ENCODE measurements at places on chromosomes 12 and 14. TPM values are rescaled to one million over a fixed set of nuclear protein-coding genes. Genes with fewer than 3 reads are reported as not detected.
A peak's percentile ranks its signal among the peaks of the same experiment; 100 is the strongest.

CLEC7A gene
- 2.8 TPM for total RNA-seq

RAPGEF3 gene
- total RNA-seq: 4.9 TPM

SLC10A1 gene
- not detected for total RNA-seq

DNA sequence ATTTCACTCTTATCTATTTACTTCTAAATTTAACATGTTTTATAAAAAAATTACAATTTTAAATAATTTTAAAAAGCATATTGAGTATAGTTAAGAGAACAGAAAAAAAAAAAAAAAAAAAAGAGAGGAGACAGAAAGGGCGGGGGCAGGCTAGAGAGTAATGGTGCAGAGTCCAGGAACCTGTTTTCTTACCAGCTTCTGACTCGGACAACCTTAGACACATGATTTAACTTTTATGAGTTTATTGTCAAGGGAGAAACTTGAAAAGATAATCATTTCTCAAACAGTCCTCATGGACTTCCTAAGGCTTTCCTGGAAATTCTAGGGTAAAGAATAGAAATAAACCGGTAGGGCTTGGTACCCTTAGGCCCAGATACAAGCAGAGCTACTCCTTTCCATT lies 84.3 kb downstream of the RPS6KA5 start:
- DNase-seq: no peak
- no peaks in the 10 kb centered on the region for H3K27me3 ChIP-seq
- H3K4me1 ChIP-seq: peaks cover 8% of the 10 kb centered on the region
- H3K27ac ChIP-seq: peak overlapping the region; percentile 24
- no peak overlapping the region for H3K4me3 ChIP-seq

DNA sequence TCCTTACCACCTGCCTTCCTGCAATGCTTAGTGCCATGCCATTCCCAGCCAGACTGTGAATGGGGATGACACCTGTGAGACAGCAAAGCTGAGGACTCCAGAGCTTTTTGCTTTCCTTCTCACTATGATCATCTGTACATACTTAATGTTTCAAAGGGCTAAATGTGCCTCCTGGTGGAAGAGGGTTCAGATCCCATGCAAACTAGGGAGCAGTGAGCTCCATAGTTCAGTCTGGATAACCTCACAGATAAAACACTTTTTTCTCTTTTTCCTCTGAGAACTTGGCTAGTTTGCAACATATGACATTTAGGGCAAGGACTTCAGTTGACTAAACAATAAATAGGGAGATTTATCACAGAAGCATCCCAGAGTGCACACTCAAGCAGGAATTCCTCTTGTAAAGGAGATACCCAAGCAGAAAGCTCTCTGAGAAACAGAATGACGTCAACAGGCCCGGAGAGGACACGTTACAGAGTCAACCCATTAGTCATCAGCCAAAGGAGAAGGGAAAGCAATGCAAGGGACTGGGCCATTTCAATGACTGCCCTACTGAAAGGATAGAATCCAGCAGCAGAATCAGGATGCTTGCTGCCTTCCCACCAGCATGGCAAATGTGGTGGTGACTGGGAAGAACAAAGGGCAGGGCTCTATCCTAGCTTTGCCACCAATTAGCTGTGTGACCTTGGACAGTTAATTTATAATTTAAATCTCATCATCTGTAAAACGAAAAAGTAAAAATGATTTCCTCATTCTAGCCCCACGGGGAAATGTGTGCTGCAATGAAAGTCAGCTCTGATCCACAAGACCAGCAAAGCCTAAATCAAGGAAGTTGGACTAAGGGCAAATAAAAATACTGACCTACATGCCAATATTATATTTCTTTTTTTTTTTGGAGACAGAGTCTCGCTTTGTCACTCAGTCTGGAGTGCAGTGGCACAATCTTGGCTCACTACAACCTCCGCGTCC lies 80.8 kb upstream of the ACTN1 start:
- H3K36me3 ChIP-seq: no peaks in the 10 kb centered on the region
- H3K27ac ChIP-seq: peak overlapping the region; percentile 48
- H3K4me1 ChIP-seq: no peaks in the 10 kb centered on the region
- no peak overlapping the region for H3K4me3 ChIP-seq

KCNK13 gene
- total RNA-seq: not detected

GRCh38 chr14:70714055-70714550 lies 72.4 kb downstream of the TTC9 start:
- peak; percentile 66 for DNase-seq
- no peaks in the 10 kb centered on the region for H3K36me3 ChIP-seq
- H3K27me3 ChIP-seq: no peaks in the 10 kb centered on the region
- no peak overlapping the region for H3K27ac ChIP-seq
- no peaks in the 10 kb centered on the region for H3K4me1 ChIP-seq
- H3K4me3 ChIP-seq: no peak overlapping the region

PLBD1 gene
- 33.6 TPM for total RNA-seq
